ENCODE measurements at places on chromosomes 16 and 17.

GRCh38 chr17:40679523-40679907, 14.5 kb upstream of the KRT222 start:
- no peak for DNase-seq

DNA sequence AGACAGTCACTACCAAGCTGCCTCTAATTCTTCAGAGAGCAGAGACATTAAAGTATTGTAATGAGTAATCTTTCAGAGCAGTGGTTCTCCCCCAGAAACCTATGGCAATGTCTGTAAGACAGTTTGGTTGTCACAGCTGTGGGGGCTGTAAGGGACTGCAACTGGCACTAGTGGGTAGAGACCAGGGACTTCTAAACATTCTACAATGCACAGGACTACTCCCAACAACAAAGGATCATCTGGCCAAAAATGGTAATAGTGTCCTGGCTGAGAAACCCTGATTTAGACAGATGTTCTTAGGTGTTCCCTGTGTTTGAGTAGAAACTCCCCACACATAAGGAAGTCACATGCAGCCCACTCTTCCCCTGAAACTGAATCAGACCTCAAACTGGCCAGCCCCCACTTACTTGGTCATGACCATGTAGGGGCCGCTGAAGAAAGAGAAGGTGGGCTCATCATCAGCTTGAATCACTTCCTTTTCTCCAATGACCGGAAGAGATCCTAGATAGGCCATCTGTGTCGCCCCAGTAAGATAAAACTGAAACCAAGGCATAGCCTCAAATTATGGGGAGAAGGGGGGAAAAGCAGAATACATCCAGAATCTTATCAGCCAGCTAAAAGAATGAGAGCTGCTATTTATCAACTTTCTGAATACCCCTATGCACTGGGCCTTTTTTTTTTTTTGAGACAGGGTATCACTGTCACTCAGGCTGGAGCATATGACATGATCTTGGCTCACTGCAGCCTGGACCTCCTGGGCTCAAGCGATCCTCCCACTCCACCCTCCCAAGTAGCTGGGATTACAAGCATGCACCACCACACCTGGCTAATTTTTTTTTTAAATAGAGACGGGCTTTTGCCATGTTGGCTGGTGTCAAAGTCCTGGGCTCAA, 75.8 kb downstream of the TEX14 start:
- no peak for DNase-seq

DNA sequence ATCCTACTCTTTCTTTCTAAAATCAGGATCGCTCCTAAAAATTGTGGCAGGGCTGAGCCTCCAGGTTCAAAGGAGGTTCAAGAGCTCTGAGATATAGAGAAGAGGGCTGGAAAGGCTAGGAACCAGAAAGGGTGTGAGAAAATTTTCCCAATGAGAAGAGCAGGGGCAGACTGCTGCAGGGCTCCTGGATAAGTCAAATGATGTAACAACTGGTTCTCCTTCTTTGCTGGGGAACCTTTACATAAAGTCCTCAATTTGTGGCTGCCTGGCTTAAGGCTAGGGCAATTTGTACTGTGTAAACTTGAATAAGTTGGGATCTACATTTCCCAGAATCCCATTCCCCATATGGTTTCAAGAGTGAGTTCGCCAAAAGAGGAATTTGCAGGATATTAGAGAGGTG, 16.3 kb upstream of the AKAP1 start:
- no peak for DNase-seq

DNA sequence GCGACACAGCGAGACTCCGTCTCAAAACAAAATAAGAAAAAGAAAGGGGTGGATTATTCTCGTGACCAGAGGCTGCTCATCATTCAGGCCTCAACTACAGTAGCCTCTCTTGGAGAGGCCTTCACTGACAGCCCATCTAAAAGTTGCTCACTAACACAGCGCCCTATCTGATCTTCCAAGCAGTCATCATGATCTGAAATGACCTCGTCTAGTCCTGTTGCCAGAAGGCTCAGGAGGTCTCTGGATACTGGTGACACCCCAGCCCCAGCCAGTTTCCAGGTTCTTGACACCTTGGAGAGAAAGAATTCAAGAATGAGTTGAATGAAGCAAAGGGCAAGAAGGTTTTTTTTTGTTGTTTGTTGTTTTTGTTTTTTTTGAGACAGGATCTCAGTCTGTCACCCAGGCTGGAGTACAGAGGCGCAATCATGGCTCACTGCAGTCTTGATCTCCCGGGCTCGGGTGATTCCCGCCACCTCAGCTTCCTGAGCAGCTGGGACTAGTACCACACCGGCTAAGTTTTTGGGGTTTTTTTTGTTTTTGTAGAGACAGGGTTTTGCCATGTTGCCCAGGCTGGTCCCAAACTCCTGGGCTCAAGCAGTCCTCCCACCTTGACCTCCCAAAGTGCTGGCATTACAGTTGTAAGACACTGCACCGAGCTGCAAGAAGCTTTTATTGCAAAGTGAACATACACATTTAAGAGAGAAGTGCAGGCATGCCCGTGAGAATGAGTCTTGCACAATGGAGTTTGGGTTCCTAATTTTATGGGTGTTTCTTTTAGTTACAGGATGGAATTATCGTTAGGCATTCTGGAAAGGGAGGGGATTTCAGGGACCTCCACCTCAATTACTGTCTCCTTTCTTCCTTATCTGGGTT, 2.7 kb upstream of the ZC3H7A start:
- no peak for DNase-seq

DNA sequence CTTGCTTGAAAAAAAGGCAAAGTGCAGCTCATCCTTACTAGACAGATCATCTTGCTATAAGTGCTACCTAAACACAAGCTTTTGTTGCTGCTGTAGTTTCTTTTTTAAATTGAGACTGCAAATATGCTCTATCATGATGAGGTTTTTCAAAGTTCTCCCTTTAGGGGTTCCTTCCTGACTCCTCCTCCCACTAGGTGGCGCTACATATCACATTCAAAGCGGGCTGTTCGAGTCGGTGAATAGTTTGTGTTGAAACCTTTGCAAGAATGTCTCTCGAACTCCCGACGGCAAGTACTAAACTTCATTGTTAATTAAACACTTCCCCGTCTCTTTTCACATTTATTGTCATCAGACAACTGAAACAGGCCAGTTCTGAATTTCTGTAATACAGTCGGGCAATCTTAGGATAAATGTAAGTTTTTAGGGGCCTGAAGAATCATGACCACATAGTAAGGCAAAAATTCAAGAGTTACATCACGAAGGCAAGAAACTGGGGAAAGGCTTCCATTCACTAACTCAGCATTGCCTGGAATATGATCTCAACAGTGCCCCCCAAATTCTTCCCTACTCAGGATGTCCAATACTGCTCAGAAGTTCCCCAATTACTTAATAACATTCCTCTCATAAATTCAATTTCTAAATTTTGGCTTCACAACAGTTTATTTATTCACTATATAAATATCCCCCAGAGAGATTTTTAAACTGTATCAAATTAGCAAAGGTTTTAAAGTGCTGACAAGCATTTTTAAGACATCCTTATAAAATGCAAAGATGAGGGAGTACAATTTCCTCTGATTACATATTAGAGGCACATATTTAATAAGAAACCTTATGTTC, 6.7 kb downstream of the HS3ST3A1 start:
- no peak for DNase-seq

DNA sequence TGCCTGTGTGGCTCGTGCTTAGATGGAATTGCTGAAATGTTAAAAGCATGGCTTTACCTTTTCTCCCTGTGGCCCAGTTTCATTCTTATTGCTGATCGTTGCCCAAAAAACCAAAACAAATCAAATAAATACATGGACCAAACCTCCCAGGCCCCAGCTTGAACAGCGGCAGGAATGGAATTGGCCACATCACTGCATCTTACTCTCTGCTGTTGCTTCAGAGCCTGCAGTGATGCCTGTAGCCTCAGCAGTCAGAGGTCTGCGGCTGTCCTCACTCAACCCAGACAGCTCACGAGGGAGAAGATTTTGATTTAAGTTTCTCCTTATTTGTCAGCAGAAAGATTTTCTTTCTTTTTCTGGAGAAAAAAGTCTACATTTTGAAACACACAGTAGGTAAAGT, 91.5 kb downstream of the NPIPB11 start:
- no peak for DNase-seq

DNA sequence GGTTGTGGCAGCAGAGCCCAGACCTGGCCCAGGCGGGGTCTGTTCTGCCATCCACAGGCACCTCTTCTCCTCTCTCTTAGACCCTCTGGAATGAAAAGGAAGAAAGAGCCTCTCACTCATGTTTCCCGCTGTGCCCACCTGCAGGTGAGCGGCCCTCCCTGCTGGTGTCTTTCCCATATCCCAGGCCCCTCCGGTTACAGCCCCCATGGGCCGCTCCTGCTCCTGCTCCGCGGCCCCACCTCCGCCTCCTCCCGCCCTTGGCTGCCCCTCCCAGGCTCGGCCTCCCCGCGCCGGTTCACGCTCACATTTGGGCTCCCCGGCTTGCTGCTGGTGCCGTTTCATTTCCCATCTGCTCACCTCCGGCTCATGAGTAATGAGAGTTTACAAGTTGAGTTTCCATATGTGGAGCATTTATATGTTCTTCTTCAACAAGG, 98.7 kb upstream of the SDK2 start:
- DNase-seq = no peak

DNA sequence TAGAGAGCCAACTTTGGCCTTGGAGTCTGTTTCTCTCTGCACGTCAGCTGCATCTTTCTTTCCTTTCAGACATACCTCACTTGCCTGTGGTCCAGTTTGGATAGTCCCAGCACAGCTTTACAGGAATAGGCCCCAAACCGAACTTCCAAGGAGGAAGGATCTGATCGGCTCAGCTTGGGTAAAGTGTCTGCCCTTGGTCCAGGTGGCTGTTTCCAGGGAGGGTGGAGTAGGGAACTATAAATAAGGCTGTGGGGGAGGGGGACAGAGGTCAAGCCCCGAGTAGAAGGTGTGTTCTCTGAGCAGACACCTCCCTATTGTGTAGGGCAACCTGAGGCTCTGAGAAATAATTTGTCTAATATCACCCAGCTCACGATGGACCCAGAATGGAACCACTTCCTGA, 29.2 kb upstream of the NKD1 start:
- DNase-seq = no peak

- DNase-seq = no peak
Observed at GRCh38 chr17:10105513-10106001, 92.8 kb downstream of the GAS7 start.

GRCh38 chr16:66862023-66862520, 17.9 kb downstream of the CA7 start:
- no peak for DNase-seq

DNA sequence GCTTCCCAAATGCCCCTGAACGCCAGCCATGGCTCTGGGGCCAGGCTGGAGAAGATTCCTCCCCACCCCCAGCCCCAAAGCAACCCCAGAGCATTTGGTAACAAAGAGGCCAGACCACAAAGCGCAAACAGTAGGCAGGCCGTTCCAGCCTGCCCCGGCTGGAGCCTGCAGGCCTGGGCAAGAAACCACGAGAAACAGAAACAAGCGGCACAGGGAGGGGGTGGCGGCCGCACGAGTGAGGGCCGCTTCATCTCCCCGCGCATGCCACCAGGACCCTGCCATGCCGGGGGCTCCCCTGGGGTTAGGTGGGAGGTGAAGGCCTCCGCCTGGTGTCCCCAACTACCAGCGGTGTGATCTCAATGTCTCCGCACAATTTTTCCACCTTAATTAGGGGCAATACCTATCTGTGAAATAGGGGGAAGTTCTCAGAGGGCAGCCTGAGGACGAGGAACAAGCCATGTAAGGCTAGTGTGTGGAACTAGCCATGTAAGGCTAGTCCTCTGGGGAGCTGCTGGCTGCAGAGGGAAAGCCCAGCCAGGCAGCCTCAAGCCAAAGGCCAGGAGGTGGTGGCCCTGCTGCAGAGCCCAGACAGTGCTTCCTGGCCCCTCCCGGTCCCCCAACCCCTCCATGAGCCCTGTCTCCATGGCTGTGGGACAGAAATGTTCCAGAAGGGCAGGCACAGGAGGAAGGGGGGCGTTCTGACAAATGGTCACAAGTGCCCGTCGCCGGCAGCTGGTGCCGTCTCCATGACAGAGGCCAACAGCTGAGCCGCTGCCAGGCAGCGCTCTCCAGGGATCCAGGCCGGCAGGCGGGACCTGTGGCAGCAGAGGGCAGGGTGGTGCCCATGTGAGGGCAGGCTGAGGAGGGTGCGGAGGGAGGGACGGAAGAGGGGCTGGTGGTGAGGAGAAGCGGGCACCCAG, 14.5 kb upstream of the MTSS2 start:
- DNase-seq = peak; percentile 39

DNA sequence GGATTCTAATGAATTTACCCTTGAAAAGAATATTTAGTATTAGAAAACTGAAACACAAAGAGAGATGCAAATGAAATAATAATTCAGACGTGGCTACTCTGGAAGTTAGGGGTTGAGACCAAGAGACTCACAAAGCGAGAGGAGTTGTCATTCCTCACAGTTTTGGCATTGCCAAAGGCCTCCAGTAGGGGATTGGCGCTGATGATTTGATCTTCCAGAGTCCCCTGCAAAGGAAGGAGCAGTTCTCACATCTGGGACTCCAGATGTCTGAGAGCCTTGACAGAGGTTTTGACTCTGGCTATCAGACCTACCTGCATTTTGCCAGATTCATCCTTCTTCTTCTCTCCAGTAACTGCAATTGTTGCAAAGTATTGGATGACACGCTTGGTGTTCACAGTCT, 6.6 kb downstream of the MYH8 start:
- DNase-seq = no peak

DNA sequence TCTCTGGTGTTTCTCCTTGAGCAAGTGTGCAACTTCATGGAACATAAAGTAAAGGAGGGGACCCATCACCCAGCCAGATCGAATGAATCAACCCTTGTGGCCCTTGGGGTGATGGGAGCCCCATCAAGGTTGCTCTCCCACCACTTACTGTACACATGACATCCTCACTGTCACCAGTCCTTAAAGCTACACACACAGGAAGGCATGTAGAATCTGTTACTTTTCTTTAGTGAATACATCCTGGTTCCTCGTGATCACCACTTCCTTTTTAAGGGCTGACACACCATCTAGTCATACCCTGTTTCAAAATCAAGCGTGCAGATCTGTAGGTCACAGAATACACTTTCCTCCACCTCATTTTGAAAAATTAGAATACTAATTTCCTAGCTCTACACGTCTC, 22.6 kb upstream of the MPHOSPH6 start:
- DNase-seq = no peak

DNA sequence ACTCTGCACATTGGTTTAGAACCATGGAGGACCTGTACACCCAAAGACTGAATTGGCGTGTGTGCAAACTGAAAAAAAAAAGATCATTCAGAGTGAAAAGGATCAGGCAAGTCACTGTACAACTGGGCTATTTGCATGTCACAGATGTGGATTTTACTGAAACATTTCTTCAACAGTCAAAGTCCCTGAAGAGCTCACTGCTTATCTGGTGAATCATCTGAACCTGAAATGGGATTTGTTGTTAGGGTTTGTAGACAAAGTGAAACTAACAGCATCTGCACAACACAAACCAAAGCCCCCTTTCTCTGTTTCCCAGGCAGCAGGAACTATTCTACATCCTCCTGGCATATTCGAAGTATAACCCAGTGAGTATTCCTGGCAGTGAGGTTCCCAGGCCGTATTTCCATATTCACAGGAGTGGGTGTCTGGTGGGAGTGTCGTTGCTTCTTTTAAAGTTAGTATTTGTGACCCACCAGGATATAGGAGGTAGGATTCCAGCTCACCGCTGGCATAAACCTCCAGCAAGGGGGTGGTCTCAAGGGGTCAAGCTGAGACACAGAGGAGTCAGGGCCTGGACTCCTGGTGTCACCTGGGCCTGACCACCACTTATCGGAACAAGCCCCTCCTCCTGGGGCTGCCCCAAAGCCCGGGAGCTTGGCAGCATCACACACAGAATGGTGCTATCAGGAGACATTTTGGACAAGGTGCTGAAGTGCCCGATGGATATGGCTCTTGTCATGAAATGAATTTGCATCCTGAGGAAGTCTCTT, 80.9 kb downstream of the GOSR1 start:
- DNase-seq = no peak

Data from nucleus accumbens (tissue), 56 donors.